Left ventricle myocardium inferior (tissue), 1 donor: ENCODE measurements at places on chromosomes 2 and 18. TPM values are rescaled to one million over a fixed set of nuclear protein-coding genes. Genes with fewer than 3 reads are reported as not detected.

RAPH1 gene
- total RNA-seq: 17.2 TPM

MAP3K19 gene
- not detected for total RNA-seq

KCNF1 gene
- 0.30 TPM for total RNA-seq

NT5C1B gene
- total RNA-seq: not detected

TOGARAM2 gene
- total RNA-seq: 51.9 TPM

TUBA4B gene
- not detected for total RNA-seq

LONRF2 gene
- total RNA-seq: 19.0 TPM

CD302 gene
- 17.2 TPM for total RNA-seq

NCL gene
- total RNA-seq: 262 TPM

GRCh38 chr2:88919087-88919738 is 227.7 kb downstream of the RPIA start:
- no peak for DNase-seq

GRCh38 chr2:204134421-204134820 is 197.9 kb downstream of the ICOS start:
- DNase-seq: no peak

GRCh38 chr2:177746358-177746757 is 326.2 kb downstream of the PDE11A start:
- no peak for DNase-seq

- no peak for DNase-seq
These were observed 64.3 kb upstream of the EPAS1 start for GRCh38 chr2:46232860-46233259.

GRCh38 chr2:227853204-227853629 is 18.2 kb upstream of the DAW1 start:
- no peak for DNase-seq

GRCh38 chr2:18408638-18409037 is 151.8 kb downstream of the RDH14 start:
- DNase-seq: no peak

- DNase-seq: no peak
These were observed 78.0 kb downstream of the BCL2L11 start for GRCh38 chr2:111198701-111199100.

DNA sequence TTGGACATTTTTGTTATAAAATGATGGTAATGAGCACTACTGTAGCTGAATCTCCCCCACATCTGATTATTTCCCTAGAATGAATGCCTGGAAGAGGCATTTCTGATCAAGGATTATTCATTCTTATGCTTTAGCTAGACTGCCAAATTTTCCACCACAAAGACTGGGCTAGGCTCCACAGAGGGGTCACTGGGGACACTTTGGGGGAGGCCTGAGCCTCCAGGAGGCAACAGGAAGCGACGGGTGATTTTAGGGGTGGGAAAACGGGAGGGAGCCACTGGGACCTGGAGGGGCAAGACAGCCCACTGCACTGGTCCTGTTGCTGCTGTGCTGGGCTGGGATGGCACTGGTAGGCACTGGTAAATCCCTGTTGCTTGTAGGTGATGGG is 2.4 kb upstream of the ASB1 start:
- no peak for DNase-seq

GRCh38 chr18:24974431-24974830 is 377.5 kb downstream of the ZNF521 start:
- no peak for DNase-seq

DNA sequence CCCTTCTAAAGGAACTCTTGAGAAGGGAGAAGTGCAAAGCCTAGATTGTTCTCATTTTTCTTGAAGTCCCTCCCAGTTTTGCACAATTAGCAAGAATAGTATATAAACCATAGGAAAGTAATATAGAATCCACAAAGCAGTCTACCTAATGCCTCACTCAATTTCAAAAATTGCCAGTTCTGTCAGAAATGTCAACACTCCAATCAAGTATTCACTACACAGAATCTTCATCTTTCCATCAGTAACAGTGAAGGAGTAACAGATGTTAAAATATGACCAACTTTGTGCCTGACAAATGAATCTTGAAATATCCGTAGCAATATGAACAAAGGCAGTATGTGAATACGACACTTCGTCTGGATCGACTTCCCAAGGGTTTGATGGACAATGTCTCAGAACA is 56.3 kb downstream of the RBMS1 start:
- no peak for DNase-seq

GRCh38 chr18:5620289-5620688 is 76.5 kb upstream of the EPB41L3 start:
- DNase-seq: no peak

GRCh38 chr2:18787726-18788125 is 198.4 kb upstream of the NT5C1B start:
- no peak for DNase-seq

DNA sequence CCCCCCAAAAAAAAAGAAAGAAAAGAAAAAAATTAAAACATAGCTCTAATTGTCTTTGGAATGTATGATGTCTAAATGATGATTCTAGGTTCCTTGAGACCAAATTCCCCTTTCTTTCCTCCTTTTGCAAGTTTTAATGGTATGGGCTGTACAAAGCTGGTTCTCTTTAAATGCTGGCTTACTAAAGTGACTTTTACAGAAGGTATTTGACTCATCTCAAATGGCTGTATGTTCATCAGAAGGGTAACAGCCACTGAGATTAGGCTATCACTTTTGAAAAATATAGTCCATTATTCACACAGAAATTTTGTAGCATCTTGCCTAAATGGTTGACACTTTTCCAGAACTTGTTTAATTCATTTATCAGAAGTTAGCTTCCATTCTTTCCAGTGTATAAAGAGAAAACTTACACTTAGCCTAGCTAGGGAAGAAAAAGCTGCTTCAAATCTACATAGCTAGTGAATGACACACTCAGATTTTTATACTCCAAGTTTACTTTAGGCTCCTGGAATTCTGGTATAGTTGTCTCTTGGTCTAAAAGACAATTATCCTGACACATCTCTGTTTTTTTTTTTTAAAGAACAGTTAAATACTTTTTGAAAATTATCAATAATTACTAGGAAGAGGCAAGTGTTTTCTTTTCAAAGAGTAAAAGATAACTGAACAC is 622.6 kb downstream of the LRP1B start:
- no peak for DNase-seq

- no peak for DNase-seq
These were observed 30.4 kb downstream of the MYCN start for GRCh38 chr2:15970701-15971100.

- no peak for DNase-seq
These were observed 185.6 kb upstream of the COPS8 start for GRCh38 chr2:236899950-236900640.

DNA sequence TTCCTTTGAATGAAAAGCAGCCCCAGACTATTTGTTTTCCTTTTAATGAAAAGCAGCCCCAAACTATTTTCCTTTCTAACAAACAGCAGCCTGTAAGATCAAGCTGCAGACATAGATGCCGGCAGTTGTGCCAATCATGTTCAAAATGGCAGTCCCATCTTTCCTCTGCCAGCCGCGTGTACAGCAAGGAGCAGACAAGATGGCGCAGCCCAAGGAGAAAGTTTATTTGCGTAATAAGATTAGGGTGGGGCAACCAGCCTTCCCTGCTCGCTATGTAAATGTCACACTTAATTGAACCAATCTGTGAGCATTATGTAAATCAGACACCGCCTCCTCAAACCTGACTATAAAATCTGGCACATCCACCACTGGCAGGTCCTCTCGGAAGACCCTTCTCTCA is 226.0 kb downstream of the TGIF1 start:
- DNase-seq: no peak

DNA sequence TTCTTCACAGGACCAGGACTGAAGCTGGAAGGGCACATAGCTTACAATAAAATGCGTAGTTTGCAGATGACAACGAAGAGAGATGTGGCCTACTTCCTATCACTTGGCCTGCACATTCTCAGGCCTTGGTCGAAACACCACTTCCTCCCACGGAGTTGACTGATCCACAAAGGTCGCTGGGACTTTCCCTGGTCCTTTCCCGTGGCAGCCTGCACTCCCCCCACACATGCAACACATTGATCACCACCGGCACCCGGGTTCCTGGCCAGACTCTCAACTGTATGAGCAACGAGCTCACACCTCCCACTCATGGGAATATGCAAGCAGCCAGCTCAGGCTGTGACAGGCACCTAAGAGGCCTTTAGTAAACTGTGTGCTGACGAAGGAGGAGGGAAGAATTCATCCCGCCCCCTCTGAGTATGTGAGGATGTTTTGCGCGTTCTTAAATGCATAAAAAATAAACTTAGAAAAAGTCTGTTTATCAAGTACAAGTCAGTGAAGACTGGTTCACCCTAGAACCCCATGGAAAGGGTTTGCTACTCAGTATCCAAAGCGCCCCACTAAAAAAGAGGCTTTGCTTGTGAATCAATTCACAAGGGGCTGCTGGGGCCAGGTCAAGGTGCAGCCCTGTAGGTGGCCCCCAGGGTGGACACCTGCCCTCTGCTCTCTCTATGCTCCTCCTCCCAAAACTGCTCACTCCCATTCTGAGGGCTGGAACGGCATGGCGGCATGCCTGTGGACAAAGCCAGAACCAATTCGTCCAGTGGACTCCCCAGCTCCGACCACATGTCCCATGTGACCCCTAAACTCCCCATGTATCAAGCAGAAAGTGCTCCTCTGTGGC is 154.3 kb downstream of the EIPR1 start:
- DNase-seq: no peak

DNA sequence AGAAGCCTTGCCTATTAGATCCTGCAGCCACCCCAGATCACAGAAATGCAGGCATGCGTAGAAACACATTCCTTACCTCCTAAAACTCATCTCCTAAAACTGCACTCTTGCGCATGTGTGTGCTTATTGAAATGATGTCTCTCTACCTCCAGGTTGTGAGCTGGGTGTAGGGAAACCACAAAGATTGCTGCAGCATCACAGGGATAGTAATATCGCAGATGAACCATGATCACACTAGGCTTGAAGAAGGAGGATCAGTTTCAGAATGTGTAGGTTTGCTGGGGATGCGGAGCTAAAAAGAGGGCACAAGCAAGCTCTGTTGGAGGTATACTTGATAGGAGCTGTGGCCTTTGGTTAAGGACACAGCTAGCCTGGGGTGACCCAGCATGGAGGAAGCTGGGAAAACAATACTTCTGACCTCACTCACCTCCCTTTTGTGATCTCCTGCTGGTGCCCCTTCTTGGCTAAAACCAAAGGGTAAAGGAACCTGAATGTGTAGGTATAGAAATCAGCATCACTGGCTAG is 118.8 kb downstream of the SETBP1 start:
- DNase-seq: no peak

DNA sequence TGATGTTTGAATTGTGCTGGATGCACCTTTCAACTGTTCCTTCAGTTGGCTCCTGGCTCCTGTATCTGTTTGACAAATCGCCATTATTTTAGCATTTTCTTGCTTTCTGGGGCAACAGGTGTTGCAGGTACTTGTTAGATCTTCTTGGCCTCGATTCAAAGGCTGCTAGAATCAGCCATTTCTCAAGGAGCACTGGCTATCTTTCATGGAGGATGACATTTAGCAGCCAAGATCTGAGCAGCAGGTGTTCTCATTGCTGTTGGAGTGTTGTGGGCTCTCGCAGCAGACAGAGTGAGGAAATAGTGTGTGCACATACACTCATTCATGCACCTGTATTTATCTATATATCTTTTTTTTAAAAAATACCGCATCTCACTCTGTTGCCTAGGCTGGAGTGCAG is 52.2 kb downstream of the INPP5D start:
- no peak for DNase-seq

- DNase-seq: no peak
These were observed 143.9 kb upstream of the SIX2 start for GRCh38 chr2:45153121-45153520.

DNA sequence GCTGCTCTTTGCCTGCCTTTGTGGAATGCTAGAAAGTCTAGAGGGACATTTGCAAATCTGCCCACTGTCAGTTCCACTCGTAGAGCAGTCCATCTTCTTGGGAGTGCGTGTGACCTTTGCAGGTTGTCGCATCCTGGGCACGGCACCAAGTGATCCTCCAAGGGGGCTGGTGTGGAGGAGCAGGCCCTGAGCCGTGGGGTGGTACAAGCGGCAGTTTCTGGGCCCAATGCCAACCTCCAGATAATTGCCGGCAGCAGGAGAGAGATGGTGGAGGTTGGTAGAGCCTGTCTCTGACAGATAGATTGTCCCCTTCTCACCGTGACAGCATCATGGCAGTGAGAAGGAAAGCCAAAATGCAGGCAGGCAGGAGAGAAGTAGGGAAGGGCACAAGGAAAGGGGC is 150.7 kb upstream of the SLC14A2 start:
- peak; percentile 24 for DNase-seq

GRCh38 chr2:171541202-171541887 is 19.1 kb downstream of the CYBRD1 start:
- no peak for DNase-seq

DNA sequence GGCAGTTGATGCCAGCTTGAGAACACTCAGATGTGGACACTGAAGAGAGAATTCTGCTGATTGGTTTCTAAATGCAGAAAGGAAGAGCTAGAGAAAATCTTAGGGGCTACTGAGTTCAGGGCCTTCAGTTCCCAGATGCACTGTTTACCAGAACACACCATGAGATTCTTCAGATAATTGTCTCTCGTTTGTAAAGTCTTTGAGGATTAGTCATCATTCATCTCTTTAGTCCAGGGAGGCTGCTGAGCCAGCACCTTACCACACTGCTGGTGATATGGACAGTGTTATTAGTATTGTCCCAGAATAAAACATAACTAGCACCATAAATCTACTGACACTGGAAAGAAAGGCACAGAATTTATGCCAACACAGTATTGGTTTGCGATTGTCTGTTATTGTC is 690.8 kb upstream of the CELF4 start:
- no peak for DNase-seq

- DNase-seq: no peak
These were observed 11.1 kb downstream of the NDUFV2 start for GRCh38 chr18:9113468-9114149.

- DNase-seq: no peak
These were observed 40.3 kb downstream of the KCNS3 start for GRCh38 chr2:17918789-17919188.

GRCh38 chr2:238801791-238802190 is 46.1 kb upstream of the TWIST2 start:
- no peak for DNase-seq

- no peak for DNase-seq
These were observed 137.0 kb upstream of the ZNF236 start for GRCh38 chr18:76685402-76685801.

GRCh38 chr18:62264984-62265383 is 60.1 kb upstream of the TNFRSF11A start:
- DNase-seq: no peak

GRCh38 chr18:9519399-9519798 is 44.1 kb downstream of the RALBP1 start:
- DNase-seq: no peak

DNA sequence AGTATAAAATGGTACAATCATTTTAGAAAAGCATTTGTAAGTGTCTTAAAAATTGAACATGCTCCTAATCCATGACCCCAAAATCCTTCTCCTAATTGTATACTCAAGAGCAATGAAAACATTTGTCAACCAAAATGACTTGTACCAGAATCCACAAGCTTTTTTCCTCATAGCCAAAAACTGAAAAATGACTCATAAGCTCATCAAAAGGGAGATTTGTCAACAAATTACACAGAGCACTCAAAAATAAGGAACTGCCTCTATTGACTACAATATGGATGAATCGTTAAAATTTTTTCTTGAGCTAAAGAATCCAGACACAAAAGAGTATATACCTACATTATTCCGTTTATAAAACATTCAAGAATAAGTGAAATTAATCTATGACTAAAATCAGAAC is 544.8 kb downstream of the ARHGAP15 start:
- no peak for DNase-seq
